ENCODE measurements at places on chromosomes 7 and 10.

- DNase-seq: no peak
Measured at GRCh38 chr7:81361769-81362312, 408.0 kb downstream of the HGF start.

DNA sequence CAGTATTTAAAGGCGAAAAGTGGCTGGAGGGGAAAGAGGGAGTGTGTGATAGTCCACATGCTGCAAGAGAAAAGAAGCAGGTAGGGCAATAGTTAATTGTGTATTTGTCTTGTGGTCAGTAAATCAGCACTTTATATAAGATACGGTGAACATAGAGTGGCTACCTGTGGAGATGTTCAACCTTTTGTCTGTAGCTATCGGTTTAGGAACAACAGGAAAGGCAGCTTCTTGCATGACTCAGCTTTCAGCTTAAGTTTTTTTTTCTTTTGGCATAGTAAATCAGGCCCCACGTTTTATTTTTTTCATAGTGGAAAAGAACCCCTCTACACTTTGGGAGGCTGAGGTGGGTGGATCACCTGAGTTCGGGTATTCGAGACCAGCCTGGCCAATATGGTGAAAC is 14.2 kb upstream of the MTPN start:
- no peak for DNase-seq

DNA sequence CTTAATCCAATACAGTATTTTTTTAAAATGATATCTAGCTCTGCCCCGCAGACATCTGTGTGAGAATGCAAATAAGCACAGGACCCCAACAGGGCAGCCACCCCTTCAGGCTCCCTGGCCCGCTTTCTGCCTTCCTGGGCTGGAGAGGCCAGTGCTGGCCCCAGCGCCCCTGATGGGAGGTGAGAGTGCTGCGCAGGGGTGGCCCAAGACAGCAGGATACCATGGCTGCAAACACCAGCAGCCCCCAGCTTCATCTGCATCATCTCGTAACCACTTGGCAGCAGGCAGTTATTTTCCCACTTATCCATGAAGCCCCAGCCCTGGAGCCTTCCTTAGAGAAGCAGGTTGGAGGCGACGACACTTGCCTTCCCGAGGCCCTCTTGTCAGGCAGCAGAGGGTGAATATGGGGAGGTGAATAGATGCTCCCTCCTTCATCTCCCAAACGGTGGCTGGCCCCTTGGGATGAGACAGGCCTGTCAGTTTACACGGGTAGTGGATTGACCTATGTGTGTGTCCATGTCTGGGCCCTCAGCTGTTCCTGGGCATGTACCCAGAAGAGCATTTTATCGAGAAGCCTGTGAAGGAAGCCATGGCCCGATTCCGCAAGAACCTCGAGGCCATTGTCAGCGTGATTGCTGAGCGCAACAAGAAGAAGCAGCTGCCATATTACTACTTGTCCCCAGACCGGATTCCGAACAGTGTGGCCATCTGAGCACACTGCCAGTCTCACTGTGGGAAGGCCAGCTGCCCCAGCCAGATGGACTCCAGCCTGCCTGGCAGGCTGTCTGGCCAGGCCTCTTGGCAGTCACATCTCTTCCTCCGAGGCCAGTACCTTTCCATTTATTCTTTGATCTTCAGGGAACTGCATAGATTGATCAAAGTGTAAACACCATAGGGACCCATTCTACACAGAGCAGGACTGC is 71.2 kb downstream of the ALOX5 start:
- DNase-seq: no peak

- no peak for DNase-seq
Measured at GRCh38 chr10:102611514-102612087, 32.7 kb upstream of the TRIM8 start.

- DNase-seq: no peak
Measured at GRCh38 chr7:127718340-127718679, 66.3 kb downstream of the SND1 start.

DNA sequence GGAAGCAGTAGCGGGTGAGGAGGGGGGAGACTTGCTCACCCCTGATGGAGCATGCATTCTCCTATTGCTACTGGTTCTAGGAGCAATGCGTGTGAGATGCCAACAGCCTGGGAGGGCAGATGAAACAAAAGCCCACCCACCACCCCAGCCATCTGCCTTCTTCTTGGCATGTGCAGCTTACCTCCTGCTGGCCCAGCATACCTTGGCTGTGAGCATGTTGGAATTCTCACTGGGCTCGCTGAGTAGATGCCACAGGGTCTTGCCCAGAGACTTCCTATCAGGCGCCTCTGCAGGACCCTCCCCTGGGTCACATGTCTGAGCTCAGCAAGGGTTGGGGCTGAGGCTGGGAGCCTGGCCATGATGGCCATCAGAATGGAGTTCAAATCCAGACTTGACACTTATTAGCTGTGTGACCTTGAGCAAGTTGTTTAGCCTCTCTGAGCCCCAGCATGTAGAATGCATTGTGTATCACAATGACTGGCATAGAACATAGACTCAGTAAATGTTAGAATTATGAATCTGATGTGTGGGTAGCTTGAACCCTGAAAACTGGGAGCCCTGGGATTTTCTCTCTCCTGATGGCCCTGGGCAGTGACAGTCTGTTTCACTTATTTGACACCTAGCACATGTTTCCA is 38.2 kb downstream of the CDH23 start:
- DNase-seq: no peak

DNA sequence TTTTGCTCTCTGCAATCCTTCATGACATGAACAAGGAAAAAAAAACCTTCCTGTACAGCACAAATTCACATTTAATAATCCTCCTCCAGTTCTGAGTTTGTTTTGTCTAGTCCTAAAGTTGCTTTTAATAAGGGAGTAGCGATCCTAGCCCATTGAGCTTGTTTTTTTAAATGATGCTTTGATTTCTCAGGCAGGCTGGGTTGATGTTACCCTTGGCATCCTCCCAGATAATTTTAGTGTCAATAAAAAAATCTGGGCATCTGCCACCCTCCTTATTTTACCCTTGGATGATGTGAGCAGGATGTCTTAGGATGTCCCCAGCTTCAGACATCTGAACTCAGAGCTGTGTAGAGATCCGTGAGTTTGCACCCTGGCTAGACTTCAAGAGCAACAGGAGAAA is 33.9 kb upstream of the PROSER2 start:
- DNase-seq: no peak

- no peak for DNase-seq
Measured at GRCh38 chr7:25860275-25861163, 291.5 kb upstream of the NFE2L3 start.

DNA sequence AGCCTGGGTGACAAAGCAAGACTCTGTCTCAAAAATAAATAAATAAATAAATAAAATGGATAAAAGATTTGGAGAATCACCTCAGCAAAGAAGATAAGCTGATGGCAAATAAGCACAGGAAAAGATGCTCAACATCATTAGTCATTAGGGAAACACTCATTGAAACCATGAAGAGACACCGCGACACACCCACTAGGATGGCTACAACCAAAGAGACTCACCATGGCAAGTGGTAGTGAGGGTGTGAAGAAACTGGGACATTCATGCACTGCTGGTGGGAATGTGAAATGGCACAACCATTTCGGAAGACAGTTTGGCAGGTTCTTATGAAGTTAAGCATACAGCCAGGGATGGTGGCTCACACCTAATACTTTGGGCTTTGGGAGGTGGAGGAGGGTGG is 37.8 kb upstream of the FXYD4 start:
- no peak for DNase-seq

DNA sequence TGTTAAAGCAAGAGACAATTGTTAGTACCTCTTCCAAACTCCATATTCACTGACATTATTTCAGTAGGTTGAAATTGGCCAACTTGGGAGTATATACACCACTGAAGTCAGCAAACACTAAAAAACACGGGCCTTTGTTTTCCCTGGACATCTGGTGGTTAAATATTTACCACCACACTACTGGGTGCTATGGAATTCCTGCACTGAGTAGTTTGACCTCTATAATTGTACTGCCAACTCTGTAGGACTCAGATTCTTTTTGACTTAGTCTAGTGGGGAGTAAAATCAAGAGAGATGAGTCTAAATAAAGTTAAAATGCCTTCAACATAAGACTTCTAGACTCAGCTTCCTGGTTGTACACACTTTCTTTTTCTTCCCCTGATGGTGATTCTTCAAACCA is 41.3 kb upstream of the TES start:
- DNase-seq: no peak

DNA sequence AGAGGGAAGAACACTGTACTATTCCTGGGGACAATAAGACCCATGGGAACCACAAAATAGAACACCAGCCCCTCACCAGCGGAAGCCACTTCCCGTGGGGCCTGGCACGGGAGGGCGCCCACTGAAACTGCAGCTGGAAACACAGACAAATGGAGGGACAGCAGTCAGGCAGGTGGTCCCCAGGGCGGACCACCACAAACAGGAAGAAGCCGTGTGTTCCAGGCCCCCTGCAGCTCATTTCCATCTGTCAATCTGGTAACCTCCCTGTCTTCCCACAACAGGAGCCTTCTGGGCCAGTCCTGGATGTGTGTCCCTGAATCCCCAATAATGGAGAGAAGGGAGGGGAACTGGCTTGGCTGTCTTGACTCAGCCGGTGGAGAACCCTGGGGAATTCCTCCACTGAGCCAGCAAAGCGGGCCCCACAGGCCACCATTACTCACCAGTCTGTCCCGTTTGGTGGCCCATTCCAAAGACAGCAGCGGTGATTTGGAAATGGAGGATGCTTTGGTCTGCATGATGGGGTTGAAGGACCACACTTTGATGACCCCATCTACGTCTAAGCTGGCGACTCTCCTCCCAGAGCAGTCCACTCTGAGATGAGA is 16.7 kb downstream of the WDR91 start:
- DNase-seq: no peak

DNA sequence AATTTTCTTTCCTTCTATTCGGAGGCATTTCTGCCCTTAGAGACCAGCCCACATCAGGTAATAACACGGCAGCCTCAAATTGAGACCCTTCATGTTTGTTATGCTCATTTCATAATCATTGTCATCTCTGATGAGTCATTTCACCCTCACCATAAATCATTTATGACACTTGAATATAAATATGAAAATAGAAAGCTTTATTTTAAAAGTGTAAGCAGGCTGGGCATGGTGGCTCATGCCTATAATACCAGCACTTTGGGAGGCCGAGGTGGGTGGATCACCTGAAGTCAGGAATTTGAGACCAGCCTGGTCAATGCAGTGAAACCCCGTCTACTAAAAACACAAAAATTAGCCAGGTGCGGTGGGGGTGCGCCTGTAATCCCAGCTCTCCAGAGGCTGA is 57.4 kb upstream of the EGFR start:
- DNase-seq: no peak

DNA sequence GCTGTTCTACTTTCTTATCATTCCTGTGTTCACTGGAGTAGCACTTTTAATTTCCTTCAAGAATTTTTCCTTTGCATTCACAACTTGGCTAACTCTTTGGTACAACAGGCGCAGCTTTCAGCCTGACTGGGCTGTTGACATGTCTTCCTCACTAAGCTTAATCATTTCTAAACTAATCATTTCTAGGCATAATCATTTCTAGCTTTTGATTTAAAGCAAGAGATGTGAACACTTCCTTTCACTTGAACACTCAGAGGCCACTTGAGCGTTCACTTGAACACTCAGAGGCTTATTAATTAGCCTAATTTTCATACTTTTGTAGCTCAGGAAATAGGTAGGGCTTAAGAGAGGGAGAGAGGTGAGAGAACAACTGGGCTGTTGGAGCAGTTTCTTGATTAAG is 15.9 kb downstream of the C10orf90 start:
- DNase-seq: no peak

DNA sequence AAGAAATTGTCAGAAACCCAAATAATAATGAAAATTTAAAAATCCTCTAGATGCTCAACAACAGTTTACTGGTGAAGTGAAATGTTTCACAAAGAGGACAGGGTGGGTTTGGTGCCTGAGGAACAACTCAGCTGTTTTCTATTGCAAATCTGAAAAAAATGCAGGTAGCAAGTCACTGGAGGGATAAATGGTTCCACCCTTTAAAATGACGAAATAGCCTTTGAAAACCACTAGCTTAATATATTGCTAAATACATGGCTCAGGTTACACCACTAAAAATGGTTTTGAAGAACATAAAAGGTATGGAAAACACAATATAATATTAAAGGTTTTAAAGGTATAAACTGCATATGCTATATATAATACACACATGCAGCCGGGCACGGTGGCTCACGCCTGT is 69.5 kb downstream of the LMBR1 start:
- no peak for DNase-seq
